ENCODE measurements at places on chromosomes 13 and 19. TPM values are rescaled to one million over a fixed set of nuclear protein-coding genes. Genes with fewer than 3 reads are reported as not detected.

Gene LAMP1
- total RNA-seq = 57.7 TPM

Gene TDRD12
- 0.07 TPM for total RNA-seq

Gene GPR183
- total RNA-seq = 147 TPM

Gene ZNF835
- total RNA-seq = 0.09 TPM

Gene ZNF583
- 1.5 TPM for total RNA-seq

Gene OSCAR
- 0.39 TPM for total RNA-seq

Gene THSD8
- total RNA-seq = 29.8 TPM

Gene ZNF283
- 3.6 TPM for total RNA-seq

Gene PGLYRP1
- total RNA-seq = not detected

Gene NHLRC3
- 21.6 TPM for total RNA-seq

Gene FCGBP
- total RNA-seq = 2.5 TPM

Gene TUBB4A
- total RNA-seq = 7.9 TPM

Gene SIGLEC8
- 0.18 TPM for total RNA-seq

Gene SYT5
- 0.23 TPM for total RNA-seq

Gene C13orf46
- total RNA-seq = 0.27 TPM

Gene ZNF221
- total RNA-seq = 0.92 TPM

Gene MRPS12
- 93.5 TPM for total RNA-seq

Gene CLDND2
- total RNA-seq = 13.8 TPM

Gene STOML3
- total RNA-seq = not detected

Gene TCF3
- 173 TPM for total RNA-seq

Gene C19orf81
- total RNA-seq = 1.5 TPM

Gene PTGER1
- 1.6 TPM for total RNA-seq

Gene PDE4C
- total RNA-seq = 0.14 TPM

Gene ADGRE2
- 2.7 TPM for total RNA-seq

Gene ZNF100
- 24.3 TPM for total RNA-seq

Gene ADGRE1
- 2.1 TPM for total RNA-seq

Measured in activated T-helper 2 cell treated with anti-CD3 and anti-CD28 coated beads, Interferon-gamma antibody, Interleukin-2, Interleukin-4, amounts not matched to agents 10 μg/mL and 5 μg/mL and 100 μg/mL, durations not matched to agents 14 hours and 24 hours and 36 hours (primary cell).